Stimulated activated CD8-positive, alpha-beta memory T cell treated with anti-CD3 and anti-CD28 coated beads, Interleukin-15, amount 100 ng/mL, for 24 hours (primary cell): ENCODE measurements at places on chromosomes 7 and 10.

DNA sequence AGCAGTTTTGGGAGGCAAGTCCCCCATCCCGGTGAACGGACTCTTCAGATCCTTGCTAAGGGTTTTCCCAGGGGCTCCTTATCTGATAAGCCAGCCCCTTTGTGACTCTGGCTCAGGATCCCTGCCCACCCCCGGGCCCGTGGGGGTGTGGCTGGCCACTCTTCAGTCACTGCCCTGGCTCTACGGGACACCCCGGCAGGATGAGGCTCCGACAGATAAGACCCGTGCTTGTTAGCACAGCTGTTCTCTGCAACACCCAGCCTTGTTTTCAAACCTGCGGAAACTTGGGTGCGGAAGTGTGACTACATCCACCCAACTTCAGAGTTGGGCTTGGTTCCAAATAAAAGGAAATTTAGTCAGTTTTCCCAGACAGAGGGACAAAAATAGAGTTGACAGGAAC lies 66.7 kb upstream of the PODXL start:
- no peak for DNase-seq

- DNase-seq: no peak
These were observed 323.0 kb upstream of the AOAH start for GRCh38 chr7:37047260-37047659.

- DNase-seq: no peak
These were observed 174.8 kb downstream of the RTKN2 start for GRCh38 chr10:62093863-62094291.

GRCh38 chr7:5492636-5493020 lies 69.0 kb upstream of the TNRC18 start:
- DNase-seq: no peak

DNA sequence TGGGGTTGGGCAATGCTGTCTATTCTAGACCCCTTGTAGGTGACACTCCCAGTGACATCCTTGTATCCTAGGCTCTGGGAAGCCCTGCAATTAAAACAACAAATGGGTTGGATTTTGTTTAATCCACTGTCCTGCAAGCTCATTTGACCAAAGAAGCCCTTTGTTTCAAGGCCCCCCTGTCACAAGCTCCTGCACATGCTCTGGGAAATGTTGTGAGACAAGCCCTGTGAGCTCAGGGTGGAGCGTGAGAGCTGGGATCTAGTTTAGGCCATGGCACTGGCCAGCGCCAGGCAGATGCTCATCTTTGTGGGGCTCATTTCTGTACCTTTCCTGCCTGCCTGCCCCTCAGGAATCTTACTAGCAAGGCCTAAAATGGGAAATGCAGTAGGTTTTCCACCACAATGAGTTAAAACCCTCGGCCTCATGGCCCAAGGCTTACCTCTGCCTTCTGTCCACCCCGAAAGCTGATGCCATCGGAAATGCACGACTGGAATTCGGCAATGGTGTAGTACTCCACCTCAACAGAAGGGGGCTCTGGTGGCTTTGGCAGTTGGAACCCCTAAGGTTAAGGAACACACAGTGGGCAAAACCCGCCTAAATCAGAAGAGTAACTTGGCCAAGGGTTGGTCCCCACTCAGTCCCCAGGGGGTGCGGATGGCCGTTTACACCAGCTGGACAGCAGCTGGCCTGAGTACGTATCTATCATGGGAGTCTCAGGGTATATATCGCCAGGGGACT lies 112.0 kb downstream of the NEURL1 start:
- DNase-seq: no peak

DNA sequence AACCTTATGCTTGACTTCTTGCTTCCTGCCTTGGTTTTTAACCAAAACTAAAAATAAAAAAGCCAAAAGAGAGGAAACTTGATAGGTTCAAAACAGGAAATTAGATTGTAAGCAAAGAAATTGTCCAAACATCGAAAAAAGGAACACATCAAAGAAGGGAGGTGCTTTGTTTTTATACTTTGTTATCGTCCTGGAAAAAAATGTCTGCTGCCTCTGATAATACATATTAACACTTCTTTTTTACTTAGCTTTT lies 286.6 kb upstream of the C7orf33 start:
- no peak for DNase-seq

DNA sequence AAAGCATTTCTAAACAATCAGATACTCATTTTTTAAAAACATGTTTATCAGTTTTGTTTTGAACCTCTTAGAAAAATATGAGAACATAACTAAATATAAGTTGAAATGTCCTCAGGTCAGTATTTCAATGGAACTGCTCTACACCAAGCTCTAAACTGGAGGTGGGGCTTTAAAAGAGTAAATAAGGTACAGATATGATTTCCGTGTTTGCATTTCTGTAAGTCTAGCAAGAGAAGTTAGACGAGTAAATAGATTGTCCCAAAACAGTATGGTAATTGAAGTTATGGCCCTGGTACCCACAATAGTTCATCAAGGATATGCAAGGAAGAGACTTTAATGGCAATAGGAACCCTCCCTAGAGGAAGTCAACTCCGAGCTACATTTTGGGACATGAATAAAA lies 115.1 kb upstream of the AKR1E2 start:
- DNase-seq: no peak

DNA sequence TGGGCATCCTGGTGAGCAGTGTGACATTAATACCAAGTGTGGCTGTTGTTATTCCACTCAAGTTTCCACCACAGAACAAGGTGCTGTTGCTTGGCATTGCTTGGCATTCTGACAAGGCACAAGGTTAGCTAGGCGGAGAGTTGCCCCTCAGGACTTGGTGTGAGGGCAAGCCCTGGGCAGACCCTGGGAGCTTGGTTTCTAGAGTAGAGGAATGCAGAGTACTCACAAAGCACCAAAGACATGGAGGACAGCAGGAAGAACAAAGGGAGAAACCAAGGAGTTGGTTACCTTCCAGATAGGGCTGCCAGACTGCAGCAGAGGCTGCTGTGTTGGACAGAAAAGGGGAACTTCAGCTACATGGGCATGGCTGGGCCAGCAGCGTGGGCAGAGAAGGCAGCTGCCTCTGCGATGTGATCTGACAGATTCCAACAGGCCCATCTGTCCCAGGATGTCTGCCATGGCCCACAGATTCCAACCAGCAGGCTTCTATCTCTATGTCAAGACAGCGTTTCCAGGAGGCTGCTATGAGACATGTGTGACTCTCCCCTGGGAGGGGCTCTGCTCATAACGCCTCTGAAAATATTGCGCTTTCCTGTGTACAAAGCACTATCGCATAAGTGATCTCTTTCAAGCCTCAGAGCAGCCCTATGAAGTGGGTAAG lies 1.8 kb downstream of the GOLGA7B start:
- DNase-seq: no peak

DNA sequence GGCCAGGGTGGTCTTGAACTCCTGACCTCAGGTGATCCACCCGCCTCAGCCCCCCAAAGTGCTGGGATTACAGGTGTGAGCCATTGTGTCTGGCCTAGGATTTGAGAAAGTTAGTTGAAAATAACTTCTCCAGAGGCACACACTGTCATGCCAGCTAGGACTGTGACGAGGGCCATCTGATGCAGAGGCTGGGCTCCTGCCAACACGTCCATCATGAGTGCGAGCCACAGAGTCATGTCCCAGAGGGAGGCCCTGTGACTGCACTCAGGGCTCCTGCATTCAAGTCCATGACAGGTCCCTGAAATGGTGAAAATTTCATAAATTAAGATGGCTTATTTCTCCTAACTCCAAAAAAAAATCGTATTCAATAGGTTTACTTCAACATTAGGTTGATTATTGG lies 17.1 kb downstream of the C10orf120 start:
- DNase-seq: no peak

GRCh38 chr7:117135553-117135891 lies 182.2 kb downstream of the ST7 start:
- no peak for DNase-seq

- no peak for DNase-seq
These were observed 61.5 kb upstream of the FERD3L start for GRCh38 chr7:19206721-19207120.

GRCh38 chr10:131621784-131622624 lies 278.8 kb upstream of the PPP2R2D start:
- DNase-seq: no peak

GRCh38 chr7:39924122-39924521 lies 25.9 kb upstream of the CDK13 start:
- no peak for DNase-seq

DNA sequence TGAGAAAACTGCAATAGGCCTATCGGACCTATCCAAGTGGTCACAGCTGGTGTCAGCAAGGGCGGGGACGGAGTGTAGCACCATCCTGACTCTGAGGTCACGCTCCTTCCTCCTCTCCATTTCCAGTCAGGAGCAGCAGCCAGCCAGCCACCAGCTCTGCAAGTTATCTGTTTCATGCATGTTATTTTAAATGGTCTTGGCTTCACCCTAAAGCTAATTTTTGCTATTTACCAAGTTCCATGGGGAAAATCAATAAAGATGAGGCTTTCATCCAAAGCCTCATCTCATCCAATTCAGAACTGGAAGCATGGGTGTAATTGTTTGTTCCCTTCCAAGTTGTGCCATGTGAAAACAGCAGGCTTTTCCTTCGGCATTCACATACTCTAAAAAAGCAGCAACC lies 49.3 kb downstream of the ICA1 start:
- DNase-seq: no peak

DNA sequence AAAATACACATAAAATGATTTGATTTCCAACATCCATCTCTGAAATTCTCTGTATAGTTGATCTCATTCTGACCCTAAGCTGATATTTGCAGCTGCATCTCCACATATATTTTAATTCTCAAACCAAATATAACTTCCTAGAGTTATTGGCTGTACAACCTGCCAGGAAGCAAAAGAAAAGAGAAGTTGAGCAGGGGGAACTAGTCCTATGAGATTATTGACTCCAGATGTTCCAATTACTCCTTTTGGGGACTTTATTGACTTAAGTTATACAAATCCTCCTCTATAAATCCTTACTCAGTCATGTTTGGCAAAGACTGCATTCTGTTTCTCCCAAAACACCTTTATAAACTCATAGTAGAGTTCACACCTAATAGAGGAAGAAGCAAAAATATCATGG lies 599.4 kb upstream of the ANKRD30A start:
- DNase-seq: no peak

GRCh38 chr10:57905861-57906260 lies 361.8 kb downstream of the IPMK start:
- no peak for DNase-seq

GRCh38 chr10:34031400-34031799 lies 696.9 kb upstream of the NRP1 start:
- no peak for DNase-seq

DNA sequence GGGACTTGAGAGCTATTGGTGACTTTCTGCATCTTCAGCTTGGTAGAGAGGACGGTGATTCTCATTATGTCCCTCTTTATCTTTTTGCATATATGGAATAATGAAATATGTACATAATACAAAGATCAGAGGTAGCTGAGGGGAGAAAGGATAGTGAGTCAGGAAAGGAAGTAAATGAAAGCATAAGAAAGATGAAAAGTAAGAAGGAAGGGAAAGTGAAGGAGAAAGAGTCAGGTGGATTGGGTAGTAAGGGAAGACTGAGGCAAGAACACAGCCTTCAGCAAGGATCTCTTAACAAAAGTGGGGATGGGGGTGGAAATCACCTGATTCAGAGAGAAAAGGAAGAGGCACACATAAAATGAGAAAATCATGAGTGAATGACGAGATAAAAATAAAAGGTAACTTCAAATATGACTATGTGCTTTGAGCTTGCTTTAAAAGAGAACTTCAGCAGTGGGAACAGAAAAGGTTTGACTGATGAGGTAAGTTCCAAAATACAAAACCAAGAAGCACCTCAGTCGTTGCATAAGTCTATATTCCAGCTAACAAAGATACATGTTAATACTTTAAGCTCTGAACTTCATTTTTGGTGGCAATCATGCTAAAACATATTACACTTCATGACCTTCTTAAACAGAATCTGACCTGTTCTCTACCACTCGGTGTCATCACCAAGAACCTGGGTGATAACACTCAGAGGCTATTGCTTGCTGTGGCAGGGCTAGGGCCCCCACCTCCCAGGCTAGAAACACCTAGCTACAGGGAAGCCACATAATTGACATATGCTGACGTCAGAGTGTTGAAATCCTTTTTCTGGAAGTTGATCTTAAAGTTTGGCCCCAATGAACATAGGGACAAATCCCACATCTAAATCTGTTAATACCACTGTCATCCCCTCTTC lies 32.9 kb downstream of the NRCAM start:
- no peak for DNase-seq

DNA sequence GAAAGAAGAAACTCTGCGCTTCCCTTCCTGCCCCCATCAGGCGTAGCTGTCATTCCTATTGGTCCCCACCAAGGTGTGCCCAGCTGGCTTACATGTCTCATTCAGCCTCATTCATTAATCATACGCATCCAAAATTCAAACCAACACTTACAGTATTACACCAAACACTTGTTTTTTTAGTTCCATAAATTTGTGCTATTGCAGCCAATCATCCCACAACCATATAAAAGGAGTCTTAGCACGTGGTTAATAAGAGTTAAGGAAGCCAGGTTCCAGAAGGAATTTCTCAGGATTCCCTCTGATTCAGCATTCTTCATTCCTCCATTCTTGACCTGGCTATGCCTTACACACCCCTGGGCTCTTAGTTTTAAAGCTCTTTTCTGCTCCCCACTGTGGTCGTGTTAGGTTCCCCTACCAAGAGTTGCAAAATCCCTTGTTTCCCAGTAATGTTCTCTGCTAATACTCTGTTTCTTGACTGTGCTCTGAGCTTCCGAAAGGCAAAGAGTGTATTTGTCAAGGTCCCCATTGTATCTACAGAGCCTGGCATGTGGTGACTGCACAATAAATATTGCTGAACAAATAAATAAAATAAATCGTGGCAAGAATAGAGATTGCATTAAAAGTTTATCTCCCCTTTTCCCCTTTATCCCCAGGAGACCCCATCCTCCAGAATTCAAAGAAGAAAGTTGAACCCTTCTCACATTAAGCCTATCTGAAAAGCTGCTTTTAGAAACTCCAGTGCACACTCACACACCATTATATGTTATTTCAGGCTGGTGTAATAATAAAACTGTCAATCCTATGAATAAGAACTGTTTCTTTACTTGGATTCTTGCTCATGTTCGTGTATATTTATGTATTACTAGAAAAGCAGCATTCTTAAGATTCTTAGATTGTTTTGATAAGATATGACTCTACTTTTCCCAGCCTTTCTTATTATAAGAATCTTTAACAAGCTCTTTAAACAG lies 514.4 kb downstream of the INHBA start:
- DNase-seq: no peak

DNA sequence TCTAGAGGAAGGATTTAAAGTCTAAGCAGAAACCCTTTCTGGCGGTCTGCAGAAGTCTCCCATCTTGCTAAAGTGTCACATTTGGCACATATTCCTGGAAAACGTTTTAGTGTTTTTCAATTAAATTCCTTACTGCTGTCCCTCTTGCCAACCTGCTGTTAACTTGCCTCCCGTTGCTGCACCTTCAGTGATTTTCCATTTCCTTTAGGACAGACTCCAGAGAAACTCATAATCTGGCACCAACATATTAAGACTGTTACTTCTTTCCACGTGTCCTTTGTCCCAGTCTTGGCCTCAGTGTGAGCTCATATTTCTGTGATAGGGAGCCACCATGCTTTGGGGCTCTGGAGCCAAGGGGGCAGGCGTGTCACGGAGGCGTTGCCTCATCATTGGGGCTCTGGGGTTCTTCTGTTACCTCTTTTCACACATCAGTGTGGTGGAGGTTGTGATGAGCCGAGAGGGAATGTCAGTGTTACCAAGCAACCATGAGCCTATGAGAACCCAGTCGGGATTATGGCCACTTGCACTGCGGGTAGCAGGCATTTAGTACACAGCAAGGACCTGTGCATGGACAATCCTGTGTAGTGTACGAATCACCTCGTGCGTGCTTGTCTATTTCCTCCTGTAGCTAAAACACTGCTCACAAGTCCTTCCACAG lies 26.0 kb upstream of the ZNF32 start:
- DNase-seq: no peak

GRCh38 chr7:114944745-114945625 lies 23.1 kb downstream of the MDFIC start:
- DNase-seq: no peak

GRCh38 chr10:49347342-49347741 lies 48.4 kb downstream of the C10orf71 start:
- DNase-seq: no peak
